ENCODE measurements at places on chromosomes 3 and 15.

GRCh38 chr3:27613846-27614500, 108.2 kb downstream of the EOMES start:
- no peak for DNase-seq

DNA sequence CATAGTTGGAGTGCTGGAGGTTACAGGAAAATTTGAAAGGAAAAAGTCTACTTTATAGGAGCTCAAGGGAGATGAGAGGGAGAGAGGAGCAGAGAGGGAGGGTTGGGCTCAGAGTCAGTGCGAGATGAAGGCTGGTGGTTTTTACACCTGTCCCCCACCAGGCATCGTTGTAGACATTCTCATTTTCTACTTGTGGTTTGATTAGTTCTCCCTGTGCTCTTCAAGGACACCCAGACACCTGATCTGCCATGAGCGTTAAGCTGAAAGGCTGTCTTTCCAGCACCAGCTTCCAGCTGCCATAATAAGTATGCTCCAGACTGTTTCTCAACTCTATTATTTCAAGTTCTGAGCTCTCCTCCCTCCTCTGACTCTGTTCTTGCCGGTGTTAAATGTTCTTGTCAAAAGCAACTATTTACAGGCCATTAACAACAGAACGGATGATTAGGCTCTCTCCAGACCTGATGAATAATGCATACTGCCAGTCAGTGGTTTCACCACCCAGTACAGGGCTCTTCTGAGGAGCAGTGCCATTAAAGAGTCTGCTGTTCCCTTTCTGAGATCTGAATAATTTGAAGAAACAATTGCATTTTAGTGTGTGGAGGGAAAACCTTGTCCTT, 514.6 kb upstream of the MCTP2 start:
- no peak for DNase-seq

DNA sequence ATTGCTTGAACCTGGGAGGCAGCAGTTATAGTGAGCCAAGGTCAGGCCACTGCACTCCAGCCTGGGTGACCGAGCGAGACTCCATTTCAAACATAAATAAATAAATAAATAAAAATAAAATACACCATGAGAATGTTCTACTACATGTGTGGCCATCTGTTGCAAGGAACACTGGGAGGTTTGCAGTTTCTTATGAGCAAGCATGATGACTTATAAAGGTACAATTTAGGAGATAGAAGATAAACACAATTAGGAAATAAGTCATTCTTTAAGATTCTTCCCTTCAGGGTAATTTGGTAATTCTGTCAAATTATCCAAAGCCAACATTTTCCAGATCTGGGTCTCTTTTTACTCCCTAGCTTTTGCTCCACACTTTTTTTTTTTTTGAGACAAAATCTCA, 13.4 kb downstream of the HTR3C start:
- no peak for DNase-seq

GRCh38 chr3:128342701-128343180, 123.9 kb downstream of the DNAJB8 start:
- DNase-seq, result no peak

- no peak for DNase-seq
These were observed 21.9 kb upstream of the ZBTB47 start for GRCh38 chr3:42631620-42632019.

DNA sequence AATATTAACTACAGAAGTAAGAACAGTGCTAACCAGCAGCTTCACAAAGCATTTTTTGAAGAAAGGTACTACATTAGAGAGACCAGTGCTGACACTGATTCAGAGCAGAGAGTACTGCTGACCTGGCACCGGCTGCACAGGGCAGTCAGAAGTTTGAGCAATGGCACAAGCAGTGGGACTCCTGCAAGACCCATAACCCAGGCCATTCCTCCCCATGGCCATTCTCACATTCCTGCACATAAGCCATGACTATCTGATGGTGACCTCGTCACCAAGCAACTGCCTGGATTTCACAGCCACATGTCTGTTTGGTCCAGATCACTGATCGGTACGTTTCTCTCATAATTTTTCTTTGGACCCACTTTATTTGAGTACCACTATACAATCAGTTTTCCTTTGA, 88.7 kb downstream of the GPR156 start:
- no peak for DNase-seq

GRCh38 chr3:33146791-33147445, 33.1 kb downstream of the CRTAP start:
- DNase-seq, result no peak

- no peak for DNase-seq
These were observed 6.3 kb upstream of the CCDC54 start for GRCh38 chr3:107370907-107371306.

DNA sequence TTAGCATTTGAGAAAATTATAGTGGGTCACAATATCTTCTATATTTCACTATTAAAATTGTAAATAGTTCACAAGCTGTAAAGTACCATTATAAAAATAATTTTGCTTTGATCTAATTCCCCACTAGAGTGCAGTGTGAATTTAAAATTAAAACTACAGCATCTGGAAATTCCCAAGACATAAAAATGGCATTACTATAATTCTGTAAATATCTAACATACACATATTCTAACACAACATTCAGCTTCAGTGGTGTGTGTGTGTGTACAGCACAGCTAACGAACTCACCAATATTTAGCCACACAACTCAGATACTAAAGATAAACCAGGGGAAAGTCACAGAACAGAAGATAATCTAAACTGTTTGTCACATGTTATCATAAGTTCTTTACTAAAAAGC, 424.9 kb upstream of the ZNF385D start:
- DNase-seq, result no peak

GRCh38 chr3:65778968-65779367, 259.8 kb downstream of the MAGI1 start:
- no peak for DNase-seq

- DNase-seq, result no peak
These were observed 17.3 kb downstream of the PLS1 start for GRCh38 chr3:142613491-142613890.

DNA sequence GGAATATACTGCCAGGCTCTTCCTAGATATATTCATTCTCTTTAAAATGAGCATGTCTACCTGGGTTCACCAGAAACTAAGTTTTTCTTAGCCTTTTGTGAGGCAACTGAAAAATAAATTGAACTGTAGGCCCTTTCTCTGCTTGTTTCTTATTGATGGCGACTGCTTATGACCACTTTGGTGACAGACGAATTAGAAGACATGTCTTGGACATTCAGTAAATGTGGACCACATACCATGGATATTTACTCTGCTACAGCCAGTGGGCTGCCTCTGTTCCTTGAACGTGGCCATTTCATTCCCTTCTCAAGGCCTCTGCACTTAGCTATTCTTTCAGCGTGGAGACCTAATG, 603 bp upstream of the SELENOK start:
- DNase-seq, result no peak

DNA sequence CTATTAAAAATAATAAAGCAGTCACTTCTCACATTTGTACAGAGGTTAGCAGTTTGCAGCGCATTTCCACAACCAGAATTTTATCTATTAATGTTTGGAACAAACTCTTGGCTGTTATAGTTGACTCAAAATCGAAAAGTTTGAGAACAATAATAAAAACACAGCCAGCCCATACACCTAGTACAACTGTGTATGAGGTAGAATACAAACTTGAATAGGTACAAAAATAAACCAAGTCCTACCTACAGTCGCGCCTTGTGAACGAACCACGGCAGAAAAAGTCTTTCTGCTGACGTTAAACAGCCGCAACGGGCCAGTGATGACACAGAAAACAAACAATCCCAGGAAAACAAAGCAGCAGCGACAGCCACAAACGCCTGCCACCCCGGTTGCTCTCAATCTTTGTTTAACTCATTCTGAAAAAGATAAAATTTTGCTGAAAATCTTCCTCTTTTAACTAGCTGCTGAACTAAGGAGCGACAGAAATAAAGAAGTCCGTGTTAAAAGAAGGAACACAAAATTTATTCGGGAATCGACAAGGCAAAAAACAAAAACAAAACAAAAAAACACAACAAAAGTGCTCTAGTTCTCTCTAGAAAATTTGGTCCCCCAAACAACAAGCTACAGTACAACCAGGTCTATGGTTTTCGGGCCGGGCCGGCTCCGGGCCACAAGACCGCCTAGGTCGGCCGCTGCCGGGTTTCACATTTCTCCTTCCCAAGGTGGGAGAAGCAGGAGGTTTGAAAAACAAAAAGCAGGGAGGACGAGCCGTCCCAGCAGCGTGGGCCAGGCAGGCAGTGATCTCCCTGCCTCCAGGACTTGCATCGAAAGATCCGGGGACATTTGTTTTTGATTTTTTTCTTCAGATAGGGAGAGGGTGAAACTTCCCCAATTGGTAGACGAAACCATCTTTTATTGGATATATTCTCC, 2.9 kb downstream of the FOXL2 start:
- no peak for DNase-seq

DNA sequence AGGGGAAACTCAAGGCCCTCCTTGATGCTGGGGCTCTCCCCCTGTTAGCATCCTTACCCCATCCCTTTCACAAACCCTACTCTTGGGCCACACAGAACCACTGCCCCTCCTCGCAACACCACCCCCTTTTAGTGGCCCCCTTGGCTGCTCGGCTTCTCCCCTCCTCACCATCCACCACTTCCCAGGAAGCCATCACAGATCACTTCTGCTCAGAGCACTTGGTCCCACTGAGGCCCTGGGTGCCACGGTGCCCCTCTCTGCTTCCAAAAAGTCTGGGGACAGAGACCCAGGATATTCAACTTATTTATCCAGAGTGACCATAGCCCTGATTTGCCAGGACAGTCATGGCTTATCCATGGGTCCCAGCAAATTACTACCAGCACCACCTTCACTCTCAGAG, 2.4 kb downstream of the RHCG start:
- DNase-seq, result no peak

- peak; percentile 73 for DNase-seq
These were observed 20.7 kb downstream of the KLF13 start for GRCh38 chr15:31347067-31347975.

GRCh38 chr15:77493324-77493907, 72.7 kb downstream of the HMG20A start:
- no peak for DNase-seq

DNA sequence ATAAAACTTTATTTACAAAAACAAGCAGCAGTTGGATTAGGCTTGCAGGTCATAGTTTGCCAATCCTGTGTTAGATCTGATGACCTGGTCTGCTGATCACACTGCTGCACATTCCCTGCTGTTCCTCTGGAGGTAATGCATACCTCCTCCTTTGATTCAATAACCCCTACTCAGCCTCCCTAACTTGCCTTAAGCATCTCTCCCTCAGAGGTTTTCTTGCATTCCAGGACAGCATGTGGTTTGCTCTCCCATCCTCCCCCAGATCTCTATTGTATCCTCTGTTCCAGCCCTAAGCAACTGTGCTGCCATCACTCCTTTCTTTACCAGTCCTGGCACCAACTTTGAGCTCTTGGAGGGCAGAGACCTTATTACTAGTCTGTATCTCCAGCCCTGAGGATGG, 63.4 kb downstream of the CACNA2D3 start:
- no peak for DNase-seq

GRCh38 chr15:86236356-86237110, 156.9 kb downstream of the AGBL1 start:
- no peak for DNase-seq

DNA sequence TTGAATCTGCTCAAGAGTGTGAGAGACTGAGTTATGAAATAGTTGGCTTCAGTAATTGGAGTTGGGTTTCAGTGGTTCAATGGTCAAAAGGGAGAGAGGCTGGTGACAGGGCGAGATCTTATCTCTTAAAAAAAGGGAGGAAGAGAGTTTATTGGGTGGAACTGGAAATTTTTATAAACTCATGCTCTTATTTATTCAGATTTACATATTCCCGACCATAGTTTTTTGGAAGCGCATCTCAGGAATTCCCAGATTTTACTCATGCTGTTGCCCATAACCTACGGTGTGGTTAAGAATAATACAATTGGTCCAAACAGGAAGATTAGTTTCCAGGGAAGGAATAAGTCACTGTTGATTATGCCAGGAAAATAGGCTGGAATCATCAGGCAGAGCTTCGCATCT, 41.4 kb downstream of the CD200 start:
- DNase-seq, result no peak

- DNase-seq, result no peak
These were observed 129.6 kb downstream of the AKAP13 start for GRCh38 chr15:85509973-85510372.

- no peak for DNase-seq
These were observed 632 bp downstream of the CTSH start for GRCh38 chr15:78944202-78944625.

DNA sequence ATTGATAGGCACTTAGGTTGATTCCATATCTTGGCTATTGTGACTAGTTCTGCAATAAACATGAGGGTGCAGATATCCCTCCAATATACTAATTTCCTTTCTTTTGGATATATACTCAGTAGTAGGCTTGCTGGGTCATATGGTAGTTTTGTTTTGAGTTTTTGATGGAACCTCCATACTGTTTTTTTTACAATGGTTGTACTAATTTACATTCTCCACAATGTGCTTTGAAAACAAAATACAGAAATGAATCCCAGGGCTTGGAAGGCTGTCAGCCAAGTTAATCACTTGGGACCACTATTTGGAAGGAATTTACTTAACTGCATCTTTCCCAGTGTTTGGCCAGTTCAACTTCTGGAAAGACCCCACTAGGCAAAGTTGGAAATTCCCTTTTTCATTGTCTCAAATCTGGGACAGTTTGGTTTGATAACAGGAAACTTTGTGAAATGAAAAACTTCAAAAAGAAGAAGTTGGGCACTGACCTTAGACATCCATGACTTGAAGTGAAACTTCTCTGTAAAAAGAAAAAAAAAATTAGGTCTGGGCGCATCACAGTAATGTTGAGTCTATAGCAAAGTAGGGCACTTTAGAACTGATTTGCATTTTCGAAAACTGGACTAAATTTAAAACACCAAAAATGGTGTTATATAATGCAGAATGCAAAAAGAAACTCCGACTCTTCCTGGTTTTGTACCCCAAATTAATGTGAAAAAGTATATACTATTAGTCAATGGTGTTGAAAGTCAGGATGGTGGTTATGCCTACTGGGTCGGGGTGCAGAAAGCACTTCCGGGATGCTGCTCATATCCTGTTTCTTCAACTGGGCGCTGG, 6.0 kb downstream of the CTSH start:
- no peak for DNase-seq

- DNase-seq, result peak; percentile 28
These were observed 342.8 kb upstream of the ARPP21 start for GRCh38 chr3:35296533-35296932.

- no peak for DNase-seq
These were observed 354.8 kb downstream of the MECOM start for GRCh38 chr3:169308654-169309250.

DNA sequence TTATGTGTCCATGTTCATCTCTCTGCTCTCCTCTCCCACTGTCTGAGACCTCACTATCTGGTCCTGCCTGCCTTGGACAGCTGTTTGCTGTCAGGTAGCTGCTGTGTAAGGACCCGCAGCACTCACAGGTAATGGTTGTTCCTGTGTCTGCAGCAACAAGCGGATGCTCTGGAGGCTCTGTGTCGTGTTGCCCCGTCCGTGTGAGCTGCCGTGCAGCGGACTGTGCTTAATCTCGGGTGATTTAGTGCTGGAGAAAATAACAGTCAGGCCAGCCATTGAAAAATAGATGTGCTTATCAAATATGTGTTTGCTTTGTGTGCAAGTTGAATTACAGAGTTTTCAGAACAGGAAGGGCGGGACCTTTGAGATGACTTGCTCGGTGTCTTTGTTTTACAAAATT, 121.4 kb downstream of the GABRG3 start:
- DNase-seq, result no peak

GRCh38 chr15:41886741-41887140, 7.1 kb downstream of the SPTBN5 start:
- no peak for DNase-seq

Measured in naive thymus-derived CD4-positive, alpha-beta T cell (primary cell).